Activated CD4-positive, alpha-beta T cell treated with anti-CD3 and anti-CD28 coated beads, Interleukin-2, amount 50 U/mL, for 48 hours (primary cell): ENCODE measurements at places on chromosomes 4 and X.

GRCh38 chrX:111743316-111743715, 62.3 kb downstream of the ALG13 start:
- no peak for DNase-seq

GRCh38 chr4:76458825-76459224, 23.8 kb downstream of the SHROOM3 start:
- DNase-seq: no peak

DNA sequence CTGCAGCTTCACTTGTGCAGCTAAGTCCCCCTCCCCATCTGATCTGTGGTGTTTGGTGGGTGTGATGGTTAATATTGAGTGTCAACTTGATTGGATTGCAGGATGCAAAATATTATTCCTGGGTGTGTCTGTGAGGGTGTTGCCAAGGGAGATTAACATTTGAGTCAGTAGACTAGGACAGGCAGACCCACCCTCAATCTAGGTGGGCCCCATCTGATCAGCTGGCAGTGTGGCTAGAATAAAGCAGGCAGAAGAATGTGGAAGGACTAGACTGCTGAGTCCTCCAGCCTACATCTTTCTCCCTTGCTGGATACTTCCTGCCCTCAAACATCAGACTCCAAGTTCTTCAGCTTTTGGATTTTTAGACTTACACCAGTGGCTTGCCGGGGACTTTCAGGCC, 103.5 kb upstream of the BOD1L1 start:
- no peak for DNase-seq

- DNase-seq: no peak
Observed at GRCh38 chrX:39159921-39160507, 358.8 kb downstream of the MID1IP1 start.

DNA sequence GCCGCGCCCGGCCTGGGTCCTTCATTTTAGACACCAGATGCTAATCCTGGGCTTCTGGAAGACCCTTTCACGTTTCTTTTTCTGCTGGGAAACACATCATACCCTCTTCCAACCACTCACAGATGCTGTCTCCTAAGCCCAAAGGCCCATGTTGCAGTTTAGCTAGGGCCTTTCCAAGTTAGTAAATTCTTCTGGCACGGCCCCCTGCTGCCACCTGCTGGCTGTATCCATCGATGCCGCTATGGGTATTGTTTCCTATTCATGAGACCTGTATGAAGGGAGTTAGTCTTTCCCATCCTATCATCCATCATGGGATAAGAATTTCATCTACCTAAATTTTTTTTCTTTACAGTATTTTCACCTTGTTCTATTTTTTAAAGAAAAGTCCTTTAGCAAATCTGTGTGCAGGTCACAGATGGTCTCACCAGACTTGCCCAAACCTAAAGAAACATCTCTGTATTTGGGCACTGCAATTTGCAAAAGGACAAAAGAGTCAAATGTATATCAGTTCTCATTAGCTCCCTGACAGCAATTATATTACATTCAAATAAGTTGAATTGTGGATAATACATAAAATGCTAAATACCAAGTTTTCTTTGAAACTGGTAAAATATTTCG, 37.8 kb upstream of the SLC9A7 start:
- peak; percentile 79 for DNase-seq

DNA sequence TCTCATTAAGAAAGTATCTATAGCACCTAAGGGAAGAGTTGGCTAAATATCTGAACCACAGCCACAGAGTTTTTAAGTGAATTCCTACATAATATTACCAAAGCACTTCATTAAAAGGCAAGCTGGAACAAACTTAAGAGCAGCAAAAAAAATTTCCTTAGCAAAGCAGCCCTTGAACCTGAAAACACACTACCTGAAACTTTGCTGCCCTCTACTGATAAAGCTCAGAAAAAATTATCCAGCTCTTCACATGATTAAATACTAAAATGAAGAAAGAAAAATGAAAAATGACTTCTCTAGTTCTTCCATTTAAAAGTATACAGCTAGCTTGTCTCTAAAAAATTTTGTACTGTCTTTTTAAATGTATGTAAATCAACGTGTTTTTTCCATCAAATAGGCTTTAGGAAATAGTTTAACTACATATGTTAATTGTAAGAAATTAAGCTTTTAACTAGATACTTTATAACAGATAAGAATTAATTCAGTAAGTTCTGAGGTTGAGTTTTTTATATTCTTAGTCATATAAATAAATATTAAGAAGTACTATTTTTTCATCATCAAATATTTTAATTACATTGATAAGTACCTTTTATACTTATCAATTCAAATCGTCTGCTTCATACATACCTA, 156.1 kb downstream of the STPG2 start:
- DNase-seq: no peak

DNA sequence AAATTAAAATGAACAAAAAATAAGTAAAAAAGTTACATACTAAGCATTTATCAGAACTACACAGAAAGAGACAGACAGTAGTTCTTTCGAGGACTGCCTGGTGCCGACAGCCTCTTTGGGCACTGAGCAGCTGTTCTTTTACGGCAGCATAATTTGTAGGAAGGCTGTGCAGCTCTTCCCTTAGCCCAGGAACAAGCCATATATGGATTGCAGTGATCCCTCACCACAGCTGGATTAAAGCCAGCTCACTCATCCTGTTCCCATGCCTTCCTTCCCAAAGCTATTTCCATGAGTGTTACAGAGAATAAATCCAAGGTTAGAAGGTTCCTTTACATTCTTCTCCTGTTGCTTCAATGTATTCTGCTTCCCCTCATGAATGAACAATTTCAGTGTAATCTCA, 71.7 kb downstream of the DDX60L start:
- DNase-seq: no peak

- no peak for DNase-seq
Observed at GRCh38 chrX:140504371-140505324, at the start of gene SOX3. SOX3 (minus strand) TSS chrX:140505069; CDS start chrX:140505060, 9 bp downstream.

GRCh38 chrX:153953892-153954557, 9.6 kb upstream of the RENBP start:
- no peak for DNase-seq

- DNase-seq: peak; percentile 44
Observed at GRCh38 chrX:13646154-13646549, 6.8 kb upstream of the TCEANC start.

GRCh38 chr4:25442863-25443307, 65.8 kb downstream of the ANAPC4 start:
- DNase-seq: no peak

GRCh38 chrX:95762716-95763115, 921.9 kb upstream of the DIAPH2 start:
- DNase-seq: no peak

DNA sequence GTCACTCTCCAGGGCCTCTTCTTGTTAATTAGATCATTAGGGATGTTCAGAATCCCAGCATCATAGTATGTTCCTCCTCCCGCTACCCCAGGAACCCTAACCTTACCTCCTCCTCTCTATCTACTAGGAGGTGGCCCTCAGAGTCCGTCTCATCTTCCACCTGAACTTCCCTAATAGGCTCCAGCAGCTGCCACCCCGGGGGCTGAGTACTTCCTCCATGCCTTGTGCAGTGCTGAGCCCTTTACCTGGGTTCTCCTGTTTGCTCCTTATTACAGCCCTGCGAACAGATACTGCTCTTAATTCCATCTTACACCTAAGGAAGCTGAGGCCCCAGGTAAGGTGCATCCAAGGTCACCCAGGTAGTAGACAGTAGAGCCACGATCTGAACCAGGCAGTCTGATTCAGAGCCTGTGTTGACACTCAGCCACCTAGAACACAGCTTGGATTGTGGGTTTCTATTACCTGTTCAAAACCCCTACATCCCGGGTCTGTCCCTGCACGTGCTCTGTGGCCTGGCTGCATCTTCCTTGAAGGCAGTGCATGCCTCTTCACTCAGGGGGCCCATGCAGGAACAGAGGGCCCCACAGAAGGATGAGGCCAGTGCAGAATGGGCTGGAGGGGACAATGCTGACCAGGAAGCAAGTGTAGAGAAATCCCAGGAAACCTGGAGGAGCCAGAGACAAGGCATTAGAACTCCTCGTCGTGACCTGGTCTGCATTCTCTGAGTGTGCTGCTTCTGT, 51.4 kb upstream of the MSANTD1 start:
- no peak for DNase-seq

DNA sequence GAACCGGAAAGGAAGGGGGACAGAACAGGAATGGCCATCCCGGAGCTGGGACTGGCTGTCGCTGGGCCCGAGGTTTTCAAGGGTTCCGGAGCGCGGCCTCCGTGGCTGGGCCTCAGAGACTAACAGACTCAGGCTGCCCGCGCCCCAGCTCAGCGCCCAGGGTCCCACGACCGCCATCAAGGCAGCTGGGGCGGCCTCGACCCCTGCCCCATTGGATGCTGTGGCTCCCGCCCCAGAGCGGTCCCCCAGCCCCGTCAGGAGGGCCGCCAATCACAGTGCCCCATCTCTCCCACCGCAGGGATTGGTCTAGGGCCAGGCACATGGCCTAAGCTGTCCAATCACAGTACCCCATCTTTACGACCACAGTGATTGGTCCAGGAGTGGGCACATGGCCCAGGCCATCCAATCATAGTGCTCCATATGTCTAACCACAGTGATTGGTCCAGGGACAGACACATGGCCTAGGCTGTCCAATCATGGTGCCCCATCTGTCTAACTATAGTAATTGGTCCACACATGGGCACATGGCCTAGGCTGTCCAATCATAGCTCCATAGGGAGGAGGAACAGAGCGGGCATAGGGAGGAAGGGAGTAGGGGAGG, 105.3 kb upstream of the NKX1-1 start:
- peak; percentile 31 for DNase-seq

DNA sequence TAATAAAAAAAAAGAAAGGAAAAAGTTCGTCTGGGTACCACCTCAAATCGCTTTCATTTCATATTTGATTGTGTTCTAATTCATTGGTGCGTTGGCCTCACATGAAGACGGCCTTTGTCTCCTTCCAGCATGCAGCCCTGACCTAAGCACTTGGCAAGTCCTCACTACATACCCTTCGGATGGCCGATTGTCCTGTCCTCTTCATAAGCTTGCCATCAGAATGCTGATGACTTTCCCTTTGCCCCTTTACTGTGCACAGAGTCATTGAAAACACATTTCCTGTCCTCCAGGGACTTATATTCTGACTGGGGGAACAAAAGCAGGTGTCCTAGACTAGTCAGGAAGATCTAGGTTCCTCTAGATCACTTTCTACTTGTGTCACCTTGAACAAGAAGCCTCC, 43.0 kb downstream of the RTL5 start:
- DNase-seq: no peak

DNA sequence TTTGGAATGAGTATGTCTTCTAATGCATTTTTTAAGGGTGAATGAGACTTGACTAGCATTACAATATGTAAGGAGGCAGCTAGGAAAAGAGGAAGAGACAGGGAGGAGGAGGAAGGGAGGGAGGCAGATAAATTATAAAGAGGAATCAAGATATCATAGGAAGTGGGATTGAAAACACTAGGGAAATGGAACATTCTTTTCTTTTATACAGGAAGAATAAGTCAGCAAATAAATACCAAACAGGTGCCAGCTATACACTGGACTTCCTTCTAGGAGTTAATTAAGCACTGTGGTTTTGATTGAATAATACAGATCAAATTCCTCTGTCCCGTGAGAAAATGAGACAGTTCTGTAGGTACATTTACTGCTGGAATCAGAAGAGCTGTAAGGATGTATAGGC, 78.6 kb downstream of the PACRGL start:
- no peak for DNase-seq

DNA sequence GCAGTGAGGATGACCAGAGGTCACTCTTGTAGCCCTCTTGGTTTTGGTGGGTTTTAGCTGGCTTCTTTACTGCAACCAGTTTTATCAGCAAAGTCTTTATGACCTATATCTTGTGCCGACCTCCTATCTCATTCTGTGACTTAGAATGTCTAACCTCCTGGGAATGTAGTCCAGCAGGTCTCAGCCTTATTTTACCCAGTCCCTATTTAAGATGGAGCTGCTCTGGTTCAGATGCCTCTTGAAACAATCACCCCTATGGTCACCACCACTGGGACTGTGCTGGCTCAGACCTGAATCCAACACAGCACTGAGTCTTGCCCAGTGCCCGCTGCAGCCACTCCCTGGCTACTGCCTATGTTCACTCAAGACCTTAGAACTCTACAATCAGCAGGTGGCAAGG, 49.4 kb downstream of the MCUB start:
- no peak for DNase-seq

DNA sequence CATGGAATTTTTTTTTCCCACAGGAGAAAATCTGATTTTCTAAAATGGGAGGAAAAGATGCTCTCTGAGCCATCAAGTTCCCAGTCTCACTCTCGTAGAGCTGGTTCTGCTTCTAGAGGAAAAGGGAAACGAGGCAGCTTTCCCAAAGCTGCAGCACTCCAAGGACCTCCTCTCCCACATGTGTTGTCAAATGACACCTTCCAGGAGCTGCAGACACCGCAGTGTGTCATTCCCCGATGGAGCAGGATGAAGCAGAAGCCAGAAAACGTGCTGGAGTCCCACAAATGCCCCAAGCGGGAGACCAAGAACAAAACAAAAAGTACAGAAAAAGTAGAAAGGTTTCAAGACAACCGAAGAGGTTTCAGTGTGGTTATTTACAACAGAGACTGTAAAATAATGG, 348.1 kb downstream of the ARHGAP10 start:
- DNase-seq: no peak

- no peak for DNase-seq
Observed at GRCh38 chr4:76334885-76335284, 28.4 kb downstream of the STBD1 start.

GRCh38 chr4:25015012-25015411, 15.7 kb downstream of the LGI2 start:
- DNase-seq: no peak

- DNase-seq: no peak
Observed at GRCh38 chr4:130044788-130045531, 949.0 kb downstream of the C4orf33 start.

GRCh38 chr4:40856277-40856839, 106.6 kb downstream of the NSUN7 start:
- DNase-seq: no peak

GRCh38 chr4:68498413-68499007, 51.2 kb downstream of the TMPRSS11E start:
- DNase-seq: peak; percentile 56

DNA sequence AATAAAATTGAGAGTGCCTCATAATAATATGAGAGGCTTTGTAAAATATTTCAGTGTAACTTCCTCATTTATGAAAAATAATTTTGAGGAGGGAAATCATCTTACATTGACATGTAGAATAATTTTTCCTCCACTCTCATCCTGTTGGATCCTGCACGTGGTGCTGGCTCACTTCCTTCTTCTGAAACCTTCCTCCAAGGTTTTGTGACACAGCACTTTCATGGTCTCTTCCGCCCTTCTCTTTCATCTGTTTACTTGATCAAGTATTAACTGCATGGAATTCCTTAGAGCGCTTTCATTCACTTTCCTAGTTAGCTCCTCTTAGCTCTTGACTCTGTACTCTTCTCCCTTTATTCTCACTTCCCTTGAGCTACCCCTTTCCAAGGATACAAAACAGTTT, 246.5 kb downstream of the RAPGEF2 start:
- no peak for DNase-seq

DNA sequence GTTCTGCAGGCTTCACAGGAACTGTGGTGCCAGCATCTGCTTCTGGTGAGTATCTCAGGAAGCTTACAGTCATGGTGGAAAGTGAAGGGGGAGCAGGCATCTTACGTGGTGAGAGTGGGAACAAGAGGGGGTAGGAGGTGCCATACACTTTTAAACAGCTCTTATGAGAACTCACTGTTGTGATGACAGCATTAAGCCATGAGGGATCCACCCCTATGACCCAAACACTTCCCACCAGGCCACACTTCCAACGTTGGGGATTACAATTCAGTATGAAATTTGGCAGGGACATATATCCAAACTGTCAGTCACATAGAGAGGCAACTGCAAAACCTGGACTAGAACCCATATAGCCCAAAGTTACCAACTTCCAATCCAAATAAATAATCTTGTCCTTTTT, 43.1 kb upstream of the ZCCHC12 start:
- DNase-seq: no peak

- DNase-seq: no peak
Observed at GRCh38 chr4:78065508-78066192, 8.5 kb downstream of the FRAS1 start.
